Activated CD8-positive, alpha-beta T cell treated with anti-CD3 and anti-CD28 coated beads for 36 hours (primary cell): ENCODE measurements at places on chromosomes 3 and 15. TPM values are rescaled to one million over a fixed set of nuclear protein-coding genes. Genes with fewer than 3 reads are reported as not detected.

GRCh38 chr3:61559136-61559731 lies 2.1 kb upstream of the PTPRG start:
- H3K36me3 ChIP-seq = no peaks in the 10 kb centered on the region
- H3K4me3 ChIP-seq = no peak overlapping the region
- peaks cover 50% of the 10 kb centered on the region for H3K27me3 ChIP-seq

GRCh38 chr3:99845331-99845730 lies 27.7 kb downstream of the CMSS1 start:
- no peak overlapping the region for H3K4me3 ChIP-seq
- no peak overlapping the region for H3K27ac ChIP-seq
- no peaks in the 10 kb centered on the region for H3K27me3 ChIP-seq

DNA sequence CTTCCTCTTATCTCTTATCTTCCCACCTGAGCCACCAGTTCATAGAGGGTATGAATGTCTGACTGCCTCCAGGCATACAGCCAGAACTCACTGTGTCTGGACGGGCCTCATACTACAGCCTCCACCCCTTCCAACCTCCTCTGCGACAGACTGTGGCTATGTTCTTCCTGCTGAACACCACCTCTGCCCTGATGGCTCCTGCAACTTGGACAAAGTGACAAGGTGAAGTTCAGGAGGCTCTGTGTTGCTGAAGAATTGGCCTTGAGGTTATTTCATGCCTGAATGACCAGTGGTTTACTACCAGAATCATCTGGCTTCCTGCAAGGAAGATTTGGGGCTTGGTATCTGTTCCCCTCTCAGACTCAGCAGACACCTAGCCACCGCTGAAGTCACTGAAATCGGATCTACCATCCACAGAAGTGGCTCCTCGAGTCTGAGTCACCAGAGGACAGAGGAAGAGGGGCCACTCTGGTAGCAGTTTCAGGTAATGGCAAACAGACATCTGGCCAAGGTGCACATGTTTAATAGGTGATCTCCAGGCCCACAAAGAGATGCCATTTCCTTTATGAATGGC lies 14.2 kb upstream of the ULK3 start:
- peaks cover 32% of the 10 kb centered on the region for H3K4me1 ChIP-seq
- peaks cover 7% of the 10 kb centered on the region for H3K36me3 ChIP-seq
- no peak for DNase-seq
- no peaks in the 10 kb centered on the region for H3K27me3 ChIP-seq
- peak overlapping the region; percentile 84 for H3K27ac ChIP-seq

Gene NANOGP8
- not detected for total RNA-seq

DNA sequence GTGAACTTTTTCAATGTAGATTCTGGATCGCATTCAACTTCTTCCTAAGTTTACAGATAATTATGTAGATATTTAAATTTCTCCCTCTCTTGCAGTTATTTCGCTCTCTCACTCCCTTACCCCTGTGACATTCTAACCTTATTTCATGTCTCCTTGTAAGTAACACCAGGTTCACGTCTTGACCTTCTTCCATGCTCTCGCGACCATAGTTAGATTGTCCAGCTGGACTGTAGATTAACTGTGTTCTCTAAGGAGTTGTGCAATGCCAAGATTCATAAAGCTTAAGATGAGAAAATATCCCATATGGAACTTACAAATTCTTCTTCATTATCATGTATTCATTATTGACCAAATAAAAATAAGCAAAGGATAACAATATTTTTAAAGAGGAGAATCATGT lies 430.5 kb downstream of the GABRG3 start:
- no peaks in the 10 kb centered on the region for H3K4me1 ChIP-seq
- H3K36me3 ChIP-seq = no peaks in the 10 kb centered on the region
- DNase-seq = no peak
- no peak overlapping the region for H3K4me3 ChIP-seq
- H3K27me3 ChIP-seq = no peaks in the 10 kb centered on the region
- no peak overlapping the region for H3K27ac ChIP-seq

DNA sequence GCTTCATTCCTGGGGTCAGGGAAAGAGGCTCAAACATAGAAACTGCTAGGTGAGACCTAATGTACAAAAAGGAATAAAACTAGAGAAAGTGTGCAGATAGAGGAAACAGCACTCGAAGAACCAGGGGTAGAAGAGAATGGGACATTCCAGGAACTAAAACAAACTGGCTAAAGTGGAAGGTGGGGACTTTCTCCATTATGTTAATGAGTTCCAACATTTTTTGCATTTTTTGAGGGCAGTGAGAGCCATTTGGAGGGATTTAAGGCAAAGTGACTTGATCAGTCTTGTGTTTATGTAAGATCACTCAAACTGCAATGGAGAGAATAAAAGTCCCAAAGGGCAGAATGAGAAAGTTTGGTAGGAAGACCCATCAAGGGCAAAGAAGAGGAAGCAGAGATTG lies 20.6 kb upstream of the SLC4A7 start:
- no peaks in the 10 kb centered on the region for H3K4me1 ChIP-seq
- H3K27me3 ChIP-seq = no peaks in the 10 kb centered on the region
- no peak overlapping the region for H3K4me3 ChIP-seq
- no peak for DNase-seq
- H3K27ac ChIP-seq = no peak overlapping the region

GRCh38 chr3:89278302-89279025 lies 171.0 kb downstream of the EPHA3 start:
- no peak overlapping the region for H3K27ac ChIP-seq
- H3K36me3 ChIP-seq = no peaks in the 10 kb centered on the region
- no peaks in the 10 kb centered on the region for H3K27me3 ChIP-seq
- no peak for DNase-seq
- H3K4me3 ChIP-seq = no peak overlapping the region

GRCh38 chr3:109050591-109051167 lies 67.3 kb downstream of the MORC1 start:
- no peak overlapping the region for H3K27ac ChIP-seq
- H3K36me3 ChIP-seq = no peaks in the 10 kb centered on the region
- DNase-seq = peak; percentile 18

GRCh38 chr3:15556512-15556911 lies 35.0 kb upstream of the COLQ start:
- H3K4me3 ChIP-seq = no peak overlapping the region
- no peak for DNase-seq
- peaks cover 17% of the 10 kb centered on the region for H3K4me1 ChIP-seq

- H3K4me1 ChIP-seq = no peaks in the 10 kb centered on the region
- no peaks in the 10 kb centered on the region for H3K36me3 ChIP-seq
- no peak for DNase-seq
- H3K27ac ChIP-seq = no peak overlapping the region
- H3K4me3 ChIP-seq = no peak overlapping the region
- H3K27me3 ChIP-seq = no peaks in the 10 kb centered on the region
Observed at GRCh38 chr3:85090495-85090894, 131.7 kb downstream of the CADM2 start.

Gene HCLS1
- total RNA-seq = 199 TPM
